ENCODE measurements at places on chromosomes 1 and 21.

GRCh38 chr1:81237473-81238089 is 563.2 kb upstream of the ADGRL2 start:
- no peak for DNase-seq

DNA sequence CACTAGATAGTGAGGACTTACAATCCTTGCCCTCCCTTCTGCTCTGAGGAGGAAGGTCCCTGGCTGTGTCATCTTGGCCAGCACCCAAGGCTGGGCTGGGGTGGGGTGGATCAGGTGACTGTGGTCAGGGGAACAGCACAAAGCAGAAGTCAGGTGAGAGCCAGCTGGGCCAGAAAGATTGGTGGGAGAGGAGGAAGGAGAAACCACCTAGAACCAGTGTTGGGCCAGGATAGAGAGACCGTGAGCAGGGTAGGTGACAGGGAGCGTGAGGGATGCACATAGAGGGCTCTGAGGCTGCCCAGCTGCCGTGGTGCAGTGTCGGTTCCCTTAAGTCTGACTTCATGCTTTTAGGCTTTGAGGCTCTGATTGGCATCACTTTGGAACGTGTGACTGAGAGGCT is 22.7 kb downstream of the NCF2 start:
- peak; percentile 25 for DNase-seq

DNA sequence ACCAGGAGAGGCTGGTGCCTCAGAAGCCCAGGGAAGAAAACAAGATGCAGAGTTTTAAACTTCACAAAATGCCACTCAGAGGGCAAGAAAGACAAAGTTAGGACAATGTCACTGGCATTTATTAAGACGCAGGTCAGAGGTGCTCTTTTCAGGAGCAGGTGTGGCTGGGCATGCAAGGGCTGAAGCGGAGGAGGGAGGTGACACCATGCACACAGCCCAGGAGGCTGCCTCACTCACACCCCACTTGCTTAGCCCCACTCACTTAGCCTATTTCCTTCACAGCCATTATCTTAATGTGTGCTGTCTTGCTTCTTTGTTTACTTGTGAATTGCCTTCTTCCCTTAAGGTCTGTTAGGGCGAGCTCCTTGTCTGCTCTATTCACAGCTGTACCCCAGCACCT is 17.2 kb downstream of the HIVEP3 start:
- no peak for DNase-seq

GRCh38 chr1:157104598-157105293 is 5.1 kb upstream of the ETV3L start:
- no peak for DNase-seq
